Bronchial epithelial cell (primary cell): ENCODE measurements at places on chromosomes 2 and 18.

GRCh38 chr2:127134235-127134634, 27.3 kb upstream of the BIN1 start:
- no peak for DNase-seq

- peak; percentile 65 for DNase-seq
Observed at GRCh38 chr18:49725809-49726674, 87.3 kb downstream of the ACAA2 start.

GRCh38 chr2:180539541-180539940, 440.9 kb upstream of the UBE2E3 start:
- no peak for DNase-seq

GRCh38 chr2:45128580-45128997, 119.3 kb upstream of the SIX2 start:
- peak; percentile 72 for DNase-seq

DNA sequence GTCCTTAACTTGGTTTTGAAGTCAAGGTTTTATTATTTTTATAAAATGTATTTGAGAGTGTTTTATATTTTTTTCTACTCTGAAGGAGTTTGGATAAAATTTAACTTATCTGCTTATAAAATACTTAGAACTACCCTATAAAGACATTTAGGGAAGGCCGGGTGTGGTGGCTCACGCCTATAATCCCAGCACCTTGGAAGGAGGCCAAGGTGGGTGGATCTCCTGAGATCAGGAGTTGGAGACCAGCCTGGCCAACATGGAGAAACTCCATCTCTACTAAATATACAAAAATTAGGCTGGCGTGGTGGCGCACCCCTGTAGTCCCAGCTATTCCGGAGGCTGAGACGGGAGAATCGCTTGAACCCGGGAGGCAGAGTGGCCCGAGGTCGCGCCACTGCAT, 486.4 kb downstream of the DSC3 start:
- no peak for DNase-seq

- no peak for DNase-seq
Observed at GRCh38 chr18:79578396-79579260, 101.0 kb upstream of the CTDP1 start.

GRCh38 chr2:194090251-194090905, 1566.6 kb upstream of the SLC39A10 start:
- DNase-seq: no peak

DNA sequence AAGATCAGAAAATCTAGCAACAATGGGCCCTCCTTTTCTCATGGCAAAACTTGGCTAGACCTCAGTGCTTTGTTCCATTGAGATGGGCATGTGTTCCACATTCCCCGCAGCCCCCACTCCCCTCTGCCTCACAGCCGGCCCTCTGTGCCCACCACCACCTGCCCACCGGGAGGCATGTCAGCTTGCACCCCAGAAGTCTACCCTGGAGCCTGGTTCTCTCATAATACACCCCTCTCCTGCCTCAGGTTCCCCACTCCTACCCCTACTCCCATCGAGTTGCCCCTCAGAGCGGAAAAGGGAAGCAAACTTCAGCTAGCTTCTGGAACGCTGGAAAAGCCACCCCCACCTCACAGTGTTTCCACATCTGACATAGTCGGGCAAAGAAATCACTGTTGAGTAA, 219.0 kb downstream of the ANAPC1 start:
- no peak for DNase-seq

DNA sequence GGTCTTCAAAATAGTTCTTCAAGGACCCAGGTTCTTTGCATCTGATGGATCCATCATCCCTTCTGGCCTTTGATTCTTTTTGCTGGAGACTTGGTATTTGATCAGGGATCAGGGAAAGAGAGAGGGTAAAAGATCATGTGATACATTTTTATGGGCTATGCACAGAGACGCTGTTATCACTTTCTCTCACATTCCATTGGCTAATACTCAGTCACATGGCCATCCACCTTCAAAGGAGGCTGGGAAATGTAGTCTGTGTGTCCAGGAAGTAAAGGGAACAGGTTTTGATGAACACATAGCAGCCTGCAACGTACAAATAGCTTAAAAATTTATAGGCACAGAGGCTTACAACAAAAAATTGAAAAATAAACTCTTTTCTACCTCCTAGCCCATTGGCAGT, 629.6 kb upstream of the FANCL start:
- peak; percentile 24 for DNase-seq

GRCh38 chr18:22233266-22233665, 63.9 kb downstream of the GATA6 start:
- DNase-seq: no peak

DNA sequence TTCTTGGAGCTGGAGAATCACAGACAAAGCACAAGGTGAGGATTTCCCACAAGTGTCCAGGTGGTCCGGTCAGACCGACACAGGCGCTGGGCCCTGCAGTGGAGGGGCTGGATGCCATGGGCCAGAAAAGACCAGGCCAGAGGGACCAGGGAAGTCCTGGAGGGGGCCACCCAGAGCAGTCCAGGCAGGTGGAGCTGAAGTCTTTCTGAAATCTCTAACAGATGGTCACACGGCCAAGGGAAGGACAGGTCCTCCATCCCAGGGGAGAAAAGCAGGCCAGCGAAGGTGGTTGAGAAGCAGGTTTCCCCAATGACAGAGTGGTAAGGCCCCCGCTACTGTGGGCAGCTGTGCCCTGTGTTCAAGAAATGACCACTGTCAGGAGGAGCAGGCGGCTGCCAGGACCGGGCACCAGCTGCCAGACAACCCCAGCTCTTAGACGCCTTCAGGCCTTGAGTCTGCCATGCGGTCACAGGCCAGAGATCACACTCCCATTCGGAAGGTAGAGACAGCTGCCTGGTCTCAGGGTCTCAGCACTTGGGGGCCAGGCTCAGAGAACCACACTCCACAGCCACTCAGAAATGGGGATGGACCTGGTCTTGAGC, 25.9 kb downstream of the HS1BP3 start:
- no peak for DNase-seq

GRCh38 chr18:44895176-44895798, 214.6 kb downstream of the SETBP1 start:
- peak; percentile 75 for DNase-seq

DNA sequence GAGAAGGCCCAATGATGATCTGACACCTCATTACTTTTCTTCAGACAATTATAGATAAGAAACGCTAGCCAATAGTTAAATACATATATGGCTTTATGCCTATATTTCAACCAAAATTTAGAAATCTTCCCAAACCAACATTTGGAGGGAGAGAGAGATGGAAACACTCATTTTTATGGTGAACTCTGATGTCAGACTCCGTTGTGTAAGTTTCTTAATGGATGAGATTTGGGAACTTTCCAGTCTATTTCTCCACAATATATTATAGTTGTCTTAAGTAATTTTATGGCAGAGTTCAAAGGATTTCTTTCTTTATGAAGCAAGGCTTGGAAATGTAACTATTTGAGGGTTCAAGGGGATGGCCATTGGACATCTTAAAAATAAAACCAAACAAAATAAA, 407.0 kb downstream of the DCC start:
- DNase-seq: no peak

GRCh38 chr2:212903413-212903812, 248.0 kb downstream of the IKZF2 start:
- peak; percentile 93 for DNase-seq

- no peak for DNase-seq
Observed at GRCh38 chr2:47519604-47520301, 116.8 kb downstream of the MSH2 start.

- DNase-seq: peak; percentile 62
Observed at GRCh38 chr2:138707392-138708074, 72.7 kb downstream of the NXPH2 start.

- no peak for DNase-seq
Observed at GRCh38 chr18:14965553-14965952, 217.6 kb downstream of the ANKRD30B start.

- peak; percentile 81 for DNase-seq
Observed at GRCh38 chr2:109209412-109209811, 80.4 kb downstream of the SH3RF3 start.

DNA sequence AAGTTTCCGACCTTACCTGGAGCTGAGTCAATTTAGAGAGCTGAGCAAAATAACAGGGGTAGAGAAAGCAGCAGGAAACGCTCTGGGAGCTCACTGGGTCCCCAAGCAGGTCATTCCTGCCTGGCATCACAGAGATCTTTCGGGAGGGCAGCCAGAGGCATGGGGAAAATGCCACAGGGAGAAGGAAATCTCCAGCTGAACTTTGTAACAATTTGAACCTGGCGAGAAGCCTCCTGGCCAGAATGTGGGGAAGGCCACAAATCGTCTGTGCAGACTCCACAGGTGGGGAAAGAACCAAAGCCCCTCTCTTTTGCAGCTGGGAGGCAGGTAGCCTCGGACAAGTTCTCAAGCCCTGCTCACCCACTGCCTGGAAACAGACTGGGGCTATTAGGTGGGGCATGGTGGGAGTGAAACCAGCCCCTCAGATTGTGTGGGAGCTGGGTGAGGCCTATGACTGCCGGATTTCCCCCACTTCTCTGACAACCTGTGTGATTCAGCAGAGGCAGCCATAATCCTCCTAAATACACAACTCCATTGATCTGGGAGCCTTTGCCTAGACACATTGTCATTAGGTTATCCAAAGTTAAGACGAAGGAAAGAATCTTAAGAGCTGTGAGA, 53.9 kb downstream of the INO80D start:
- DNase-seq: no peak

DNA sequence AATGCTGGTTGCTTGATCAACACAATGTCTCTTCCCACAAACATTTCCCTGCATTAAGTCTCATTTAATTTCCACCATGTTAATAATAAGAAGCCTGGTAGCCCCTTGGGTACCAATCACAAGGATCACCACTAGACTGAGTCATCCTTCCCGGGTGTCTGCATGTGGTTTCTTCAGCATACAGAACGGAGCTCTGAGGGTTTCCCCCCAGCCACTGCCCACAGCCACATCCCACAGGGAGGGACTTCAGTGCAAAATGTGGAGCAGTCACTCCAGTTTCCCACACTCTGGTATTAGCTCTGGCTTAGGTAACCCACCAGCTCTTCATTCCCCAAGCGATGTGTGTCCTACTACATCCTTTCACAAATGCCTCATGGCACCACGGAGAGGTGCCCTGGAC, 42.7 kb upstream of the POLE4 start:
- no peak for DNase-seq

DNA sequence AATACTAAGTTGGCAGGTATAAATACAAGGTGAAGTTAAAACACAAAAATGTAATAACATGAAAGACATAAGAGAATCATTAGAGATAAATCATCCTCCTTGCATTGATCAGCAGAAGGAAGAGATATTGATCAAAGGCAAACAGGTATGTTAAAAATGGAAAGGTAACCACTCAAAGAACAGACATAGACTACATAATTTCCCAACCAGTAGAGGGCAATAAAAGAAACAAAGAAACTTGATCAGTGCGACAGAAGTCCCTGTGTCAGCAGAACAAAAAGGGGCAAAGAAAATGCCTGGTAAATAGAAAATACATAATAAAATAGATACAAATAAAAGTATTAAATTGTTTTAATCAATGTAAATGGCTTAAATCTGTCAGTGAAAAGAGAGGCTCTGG, 53.6 kb downstream of the FAM228A start:
- peak; percentile 32 for DNase-seq

- DNase-seq: peak; percentile 45
Observed at GRCh38 chr2:188978291-188979081, 4.3 kb downstream of the COL3A1 start.

- DNase-seq: no peak
Observed at GRCh38 chr2:153299809-153300208, 178.8 kb downstream of the RPRM start.

DNA sequence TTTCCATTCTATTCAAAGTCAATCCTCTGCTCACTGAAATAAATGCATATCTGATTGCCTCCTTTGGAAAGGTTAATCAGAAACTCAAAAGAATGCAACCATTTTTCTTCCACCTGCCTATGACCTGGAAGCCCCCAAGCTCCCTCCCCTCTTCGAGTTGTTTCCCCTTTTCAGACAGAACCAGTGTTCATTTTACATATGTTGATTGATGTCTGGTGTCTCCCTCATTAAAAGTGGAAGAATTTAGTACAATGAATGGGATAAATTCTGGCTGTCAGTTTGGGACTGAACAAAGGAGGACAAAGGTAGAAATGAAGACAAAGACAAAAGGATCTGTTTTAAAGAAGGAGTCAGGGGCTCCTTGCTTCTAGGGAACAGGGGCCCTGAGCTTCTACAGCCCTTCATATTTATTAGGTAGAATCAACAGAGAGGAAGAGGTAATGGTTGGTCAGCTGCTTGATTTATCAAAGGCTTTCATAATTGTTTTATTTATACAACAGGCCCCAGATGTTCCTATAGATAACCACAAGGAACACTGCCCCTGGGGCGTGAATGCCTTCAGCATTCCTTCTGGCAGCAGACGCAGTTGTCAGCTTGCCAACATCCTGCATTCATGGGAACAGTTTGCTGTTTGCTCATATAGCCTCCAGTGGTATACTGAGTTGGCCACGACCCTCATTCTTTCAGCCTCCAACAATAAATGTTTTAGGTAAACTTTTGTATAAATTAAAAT, 949.8 kb upstream of the LRATD1 start:
- DNase-seq: peak; percentile 85

DNA sequence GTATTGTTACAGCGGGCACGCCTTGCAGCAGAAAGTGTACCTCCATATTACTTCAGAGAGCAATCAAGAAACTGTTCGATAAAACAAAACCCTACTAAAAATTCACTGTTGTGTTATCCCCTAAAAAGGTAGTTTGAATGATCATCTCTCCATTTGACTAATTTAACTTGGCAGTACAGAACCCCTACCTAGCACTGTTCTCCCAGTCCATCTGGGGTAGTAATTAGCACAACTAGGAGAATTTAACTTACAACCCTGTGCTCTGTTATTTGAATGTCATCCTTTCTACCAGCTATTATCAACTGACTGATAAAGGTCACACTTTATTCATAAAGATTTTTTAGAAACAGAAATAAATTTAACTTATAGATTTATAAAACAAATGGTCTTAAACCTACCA, 121.2 kb downstream of the EPB41L3 start:
- no peak for DNase-seq

DNA sequence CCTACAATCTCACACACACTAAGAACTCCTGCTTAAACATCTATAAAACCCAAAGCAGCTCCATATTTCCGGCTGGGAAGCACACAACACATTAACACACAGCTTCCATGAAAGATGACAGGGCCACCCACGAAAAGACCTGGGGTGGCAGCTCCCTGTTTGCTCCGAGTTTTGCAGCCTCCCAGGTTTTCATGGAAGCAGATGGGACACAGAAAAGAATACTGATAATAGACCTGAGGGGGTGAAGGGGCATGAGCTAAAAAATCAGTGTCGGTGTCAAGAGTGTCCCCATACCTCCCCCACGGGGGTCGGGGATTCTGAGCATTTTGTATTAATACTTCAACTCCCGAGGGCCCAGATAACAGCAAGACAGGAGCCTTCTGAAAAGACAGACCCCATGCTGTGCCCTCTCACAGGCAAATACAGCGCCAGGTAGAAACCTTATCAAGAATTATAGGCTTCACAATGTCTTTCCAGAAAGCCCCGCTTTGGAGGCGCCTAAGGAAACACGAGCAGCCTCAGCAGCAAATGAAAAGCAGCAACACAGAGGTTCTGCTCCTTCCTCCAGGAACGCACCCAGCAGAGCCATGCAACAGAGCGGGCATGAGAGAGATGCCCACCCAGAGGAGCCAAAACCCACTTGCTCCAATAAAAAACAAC, 50.5 kb downstream of the ZNF516 start:
- no peak for DNase-seq
